Fibroblast of villous mesenchyme (primary cell): ENCODE measurements at places on chromosomes 2 and 18.

DNA sequence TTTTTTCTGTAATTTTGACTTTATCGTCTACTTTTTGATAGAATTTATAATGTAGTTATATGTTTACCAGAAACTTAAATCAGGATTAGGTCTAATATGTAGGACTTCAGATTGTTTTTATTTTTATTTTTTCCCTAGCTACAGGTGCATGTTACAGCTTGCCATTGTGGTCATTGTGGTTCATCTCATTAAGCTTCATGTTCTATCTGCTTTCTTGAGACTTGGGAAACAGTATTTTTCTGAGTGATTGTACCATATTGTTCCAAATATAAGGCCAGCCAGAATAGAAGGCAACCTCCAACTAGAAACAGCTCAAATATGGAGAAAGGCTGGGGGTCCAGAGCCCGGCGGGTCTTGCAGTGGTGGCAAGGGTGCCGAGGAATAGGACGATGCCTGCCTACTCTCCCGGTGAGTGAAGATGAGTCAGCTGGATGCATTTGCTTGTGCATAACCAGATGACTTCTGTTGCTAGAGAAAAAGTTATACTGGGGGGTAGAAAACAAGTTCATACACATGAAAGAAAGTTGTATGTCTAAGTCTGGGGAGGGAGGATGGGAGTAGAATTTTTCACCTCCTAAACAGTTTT is 188.4 kb downstream of the CCDC85A start:
- DNase-seq = no peak

DNA sequence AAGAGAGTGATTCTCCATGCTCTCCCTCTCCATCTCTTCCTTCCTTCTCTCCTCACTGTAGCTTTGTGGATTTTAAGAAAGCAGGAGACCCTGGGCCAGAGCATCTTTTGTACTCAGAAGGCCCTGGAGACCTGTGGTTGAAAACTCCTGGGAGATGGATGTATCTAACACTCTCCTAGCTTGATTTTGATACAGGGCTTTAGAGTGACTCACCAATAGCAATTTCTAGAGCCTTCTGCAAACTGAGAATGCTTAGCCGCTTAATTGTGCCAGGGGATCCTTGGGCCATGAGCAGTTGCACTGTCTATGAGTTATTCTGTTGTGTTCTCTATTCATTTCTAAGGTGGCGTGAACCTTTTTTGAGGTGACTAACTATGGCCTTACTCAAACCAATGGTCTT is 17.7 kb downstream of the HOXD1 start:
- DNase-seq = no peak

DNA sequence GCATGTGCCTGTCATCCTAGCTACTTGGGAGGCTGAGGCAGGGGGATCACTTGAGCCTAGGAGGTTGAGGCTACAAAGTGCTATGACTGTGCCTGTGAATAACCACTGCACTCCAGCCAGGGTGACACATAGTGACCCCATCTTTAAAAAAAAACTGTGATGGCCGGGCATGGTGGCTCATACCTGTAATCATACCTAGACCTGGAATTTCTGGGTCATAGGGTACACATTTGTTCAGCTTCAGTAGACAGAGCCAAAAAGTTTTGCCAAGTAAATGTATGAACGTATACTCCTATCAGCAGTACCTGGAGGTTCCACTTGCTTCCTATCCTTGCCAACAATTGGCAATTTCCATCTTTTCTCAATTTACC is 6.4 kb upstream of the IGFBP2 start:
- no peak for DNase-seq

GRCh38 chr18:75106746-75107145 is 102.2 kb downstream of the PTGR3 start:
- no peak for DNase-seq

GRCh38 chr2:23689891-23690290 is 237.0 kb downstream of the ATAD2B start:
- DNase-seq = no peak

- DNase-seq = no peak
Measured at GRCh38 chr2:128263902-128264331, 54.8 kb downstream of the HS6ST1 start.

DNA sequence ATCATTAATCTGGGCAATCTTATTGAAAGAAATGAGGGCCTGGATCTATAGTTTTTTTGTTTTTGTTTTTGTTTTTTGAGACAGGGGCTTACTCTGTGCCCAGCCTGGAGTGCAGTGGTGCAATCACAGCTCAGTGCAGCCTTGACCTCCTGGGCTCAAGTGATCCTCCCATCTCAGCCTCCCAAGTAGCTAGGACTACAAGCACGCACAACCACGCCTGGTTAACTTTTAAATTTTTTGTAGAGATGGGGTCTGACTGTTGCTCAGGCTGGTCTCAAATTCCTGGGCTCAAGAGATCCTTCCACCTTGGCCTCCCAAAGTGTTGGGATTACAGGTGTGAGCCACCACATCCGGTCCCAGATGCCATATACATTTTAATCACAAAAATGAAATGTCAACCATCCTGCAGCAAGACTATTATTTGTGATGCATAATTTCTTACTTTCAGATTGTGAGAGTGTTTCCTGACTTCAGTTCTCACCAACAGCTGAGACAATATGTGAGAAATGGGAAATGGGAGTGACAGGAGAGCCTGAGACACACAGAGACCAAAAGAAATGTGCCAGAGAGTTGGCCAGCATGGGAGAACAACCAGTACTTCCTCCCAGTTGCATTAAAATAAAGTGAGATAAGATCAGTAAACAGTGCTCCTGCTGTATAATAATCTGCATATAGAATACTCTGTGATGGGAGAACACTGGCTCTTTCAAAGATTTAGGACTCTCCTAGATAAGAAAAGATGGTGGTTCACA is 87.6 kb downstream of the METTL8 start:
- no peak for DNase-seq

GRCh38 chr2:71706121-71706520 is 252.8 kb downstream of the DYSF start:
- DNase-seq = no peak

DNA sequence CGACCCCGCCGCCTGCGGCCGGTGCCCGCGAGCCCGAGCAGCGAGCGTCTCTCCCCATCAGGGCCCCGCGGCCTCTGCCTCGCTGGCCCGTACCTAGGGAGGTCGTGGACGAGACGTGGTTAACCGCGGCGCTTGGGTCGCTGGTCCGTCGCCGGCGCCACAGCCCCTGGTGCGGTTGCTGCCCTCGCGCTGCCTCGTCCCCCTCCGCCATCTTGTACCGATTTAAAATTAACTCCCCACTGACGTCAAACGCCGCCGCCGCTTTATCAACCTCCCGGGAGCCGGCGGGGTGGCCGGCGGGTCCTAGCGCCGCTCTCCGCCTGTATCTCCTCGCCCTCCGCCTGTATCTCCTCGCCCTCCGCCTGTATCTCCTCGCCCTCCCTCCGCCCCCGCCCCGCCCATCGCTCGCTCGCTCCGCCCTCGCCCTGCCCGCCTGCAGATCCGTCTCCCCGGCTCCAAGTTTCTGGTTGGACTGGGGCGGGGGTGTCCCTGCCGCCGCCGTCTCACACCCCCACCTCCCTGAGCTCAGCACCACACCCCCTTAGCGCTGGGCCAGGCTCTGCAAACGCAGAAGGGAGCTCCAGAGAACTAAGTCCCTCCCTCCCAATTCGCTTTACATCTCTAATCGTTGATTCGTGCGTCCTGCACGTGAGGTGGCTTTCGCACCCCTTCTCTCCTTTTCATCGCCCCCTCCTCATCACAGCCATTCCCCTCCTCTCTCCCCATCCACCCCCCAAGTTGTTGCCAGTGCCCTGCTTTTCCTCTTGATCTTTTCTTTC is at the start of gene ATL2:
TSS of gene ATL2 (minus strand) at position 224 of the 779 bp plus-strand sequence. CDS start at position 211, 13 bp downstream.
- peak; percentile 98 for DNase-seq

- no peak for DNase-seq
Measured at GRCh38 chr2:95707837-95708236, 116.0 kb downstream of the TRIM43 start.

DNA sequence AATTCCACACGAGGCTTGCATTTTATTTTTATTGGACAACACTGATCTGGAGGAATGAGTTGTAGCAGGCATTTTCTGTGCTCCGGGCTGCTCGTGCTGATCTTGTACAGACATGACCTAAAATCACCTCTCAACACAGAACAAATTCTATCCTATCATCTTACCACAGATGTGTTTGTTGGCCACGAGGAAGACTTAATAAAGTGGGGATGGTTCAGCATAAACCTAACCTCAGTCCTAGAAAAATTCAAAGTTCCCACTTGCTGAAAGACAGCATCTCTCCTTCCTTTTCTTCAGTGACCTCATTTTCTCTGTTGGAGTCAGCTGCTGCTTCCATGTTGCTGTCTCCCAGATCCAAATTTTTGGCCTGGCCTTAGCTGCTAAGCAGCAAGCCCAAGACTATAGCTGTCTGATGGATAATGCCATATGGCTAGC is 45.3 kb downstream of the RBKS start:
- peak; percentile 48 for DNase-seq

- no peak for DNase-seq
Measured at GRCh38 chr18:26510337-26510736, 38.0 kb downstream of the KCTD1 start.

- no peak for DNase-seq
Measured at GRCh38 chr2:42368817-42369531, 8.0 kb upstream of the COX7A2L start.

DNA sequence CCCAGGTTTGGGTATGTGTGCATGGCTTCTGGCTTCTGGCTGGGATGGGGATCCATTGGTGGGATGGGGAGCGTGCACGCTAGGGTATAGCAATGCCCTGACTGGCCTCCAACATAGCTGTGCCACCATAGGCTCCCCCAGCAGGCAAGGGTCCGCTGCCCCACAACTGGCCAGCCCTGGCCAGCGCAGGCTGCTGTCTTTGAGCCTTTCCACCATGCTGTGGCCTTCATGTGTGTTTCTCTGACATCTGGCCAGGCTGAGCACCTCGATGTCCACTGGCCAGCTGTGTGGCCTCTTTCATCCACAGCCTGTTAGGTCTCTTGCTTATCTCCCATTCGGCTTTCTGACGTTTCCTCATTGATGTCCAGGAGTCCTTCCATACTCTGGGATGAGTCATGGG is 231.3 kb downstream of the NDUFA10 start:
- DNase-seq = no peak

- DNase-seq = no peak
Measured at GRCh38 chr2:60541056-60541651, 12.3 kb downstream of the BCL11A start.

DNA sequence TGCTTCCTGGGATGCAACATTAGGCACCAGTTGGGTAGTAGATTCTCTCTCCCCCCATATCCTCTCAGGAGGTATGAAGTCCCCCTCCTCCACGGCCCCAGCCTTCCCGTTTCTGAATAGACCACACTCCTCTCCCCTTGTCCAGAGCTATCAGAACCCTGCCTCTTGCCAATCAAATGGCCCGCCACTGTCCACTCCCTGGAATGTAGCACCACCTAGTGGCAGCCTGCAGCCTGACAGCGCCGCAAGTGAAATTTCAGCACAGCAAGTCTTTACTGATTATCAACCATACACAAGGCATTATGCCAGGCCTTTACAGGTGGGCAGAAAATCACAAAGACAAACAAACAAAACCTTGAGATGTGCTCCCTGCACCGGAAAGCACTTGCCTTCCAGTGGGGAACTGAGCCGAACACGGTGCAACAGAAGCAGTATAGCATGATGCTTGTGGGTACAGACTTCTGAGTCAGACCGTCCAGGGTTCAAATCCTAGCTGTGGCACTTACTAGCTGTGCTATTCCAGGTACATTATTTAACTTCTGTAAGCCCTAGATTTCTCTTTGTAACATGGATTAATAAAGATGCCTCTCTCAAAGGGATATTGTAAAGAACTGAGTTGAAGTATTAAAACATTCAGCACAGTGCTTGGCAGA is 174.0 kb downstream of the SMAD2 start:
- DNase-seq = peak; percentile 44

GRCh38 chr2:218060118-218060517 is 8.9 kb upstream of the RUFY4 start:
- peak; percentile 18 for DNase-seq

- no peak for DNase-seq
Measured at GRCh38 chr2:206611191-206611590, 31.1 kb upstream of the FAM237A start.

DNA sequence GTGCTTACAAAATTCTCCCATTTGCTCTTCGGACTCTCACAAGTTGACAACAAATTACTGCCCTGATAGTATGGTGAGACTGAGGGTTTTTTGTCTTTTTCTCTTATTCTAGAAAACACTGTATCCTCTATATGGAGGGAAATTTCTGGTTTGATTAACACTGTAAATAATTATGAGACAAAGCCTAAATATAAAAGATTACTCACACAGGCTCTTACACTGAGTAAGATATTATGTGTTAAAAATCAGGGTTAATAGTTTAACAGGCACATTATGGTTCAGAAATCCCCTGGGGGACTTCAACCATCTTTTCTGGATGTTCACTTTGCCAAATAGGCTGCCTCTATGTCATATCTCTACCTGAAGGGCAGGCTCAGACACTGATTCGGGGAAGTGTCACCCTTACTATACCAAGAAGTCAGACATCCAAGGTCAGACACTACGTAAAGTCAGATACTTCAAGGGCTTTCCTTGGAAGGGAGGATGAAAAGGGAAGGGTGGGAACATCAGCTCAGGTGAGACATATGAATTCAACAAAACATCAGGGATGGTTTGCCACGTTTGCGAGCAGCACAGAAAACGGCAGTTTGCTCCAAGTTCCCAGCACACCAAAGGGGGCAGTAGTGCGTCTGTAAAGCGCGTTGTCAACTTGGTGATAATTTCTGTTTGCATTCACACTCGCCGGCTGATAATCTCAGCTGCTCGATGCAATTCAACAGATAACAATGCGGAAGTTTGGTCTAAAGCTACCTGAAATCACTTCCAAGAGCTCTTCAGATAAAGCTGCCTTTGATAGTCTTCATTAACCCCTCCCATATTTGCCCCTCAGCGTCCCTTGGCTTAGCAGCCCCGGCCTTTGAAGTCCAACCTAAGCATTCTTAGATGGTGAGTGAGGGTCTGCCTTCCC is 972 bp upstream of the RASGRP3 start:
- peak; percentile 82 for DNase-seq

DNA sequence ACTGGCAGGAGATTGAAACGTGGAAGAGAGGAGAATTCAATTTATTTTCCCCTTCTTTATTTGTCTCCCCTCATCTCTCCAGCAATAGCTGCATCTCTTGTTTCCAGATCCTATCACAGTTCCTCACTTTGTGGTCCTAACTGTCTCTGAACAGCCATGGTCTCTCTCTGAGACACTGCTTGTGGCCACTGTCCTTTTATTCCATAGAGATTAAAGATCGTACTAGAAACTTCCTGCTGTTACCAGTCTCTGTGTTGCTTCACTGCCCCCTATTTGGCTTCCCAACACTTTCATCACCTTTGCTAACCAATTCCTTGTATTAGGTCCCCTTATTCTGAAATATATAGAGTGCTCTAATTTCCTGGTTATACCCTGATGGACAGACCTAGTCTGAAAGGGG is 48.9 kb upstream of the CAVIN2 start:
- no peak for DNase-seq

- peak; percentile 44 for DNase-seq
Measured at GRCh38 chr18:47969816-47970215, 39.4 kb upstream of the SMAD2 start.

DNA sequence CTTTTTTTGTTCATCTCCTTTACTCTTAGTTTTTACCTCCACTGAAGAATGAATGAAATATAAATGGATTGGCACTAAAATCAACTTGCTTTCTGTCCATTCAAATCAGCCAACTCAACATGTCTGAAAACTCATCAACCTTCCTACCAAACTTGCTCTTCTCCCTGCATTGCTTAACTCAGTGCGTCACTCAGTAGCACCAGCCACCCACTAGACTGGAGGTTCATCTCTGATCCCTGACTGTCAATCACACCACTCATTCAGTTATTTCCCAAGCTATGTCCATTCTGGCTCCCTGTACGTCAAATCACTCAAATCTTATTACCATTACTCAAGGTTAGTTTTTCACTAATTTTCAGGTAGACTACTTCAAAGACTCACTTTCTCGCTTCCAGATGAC is 75.2 kb upstream of the RBMS1 start:
- DNase-seq = no peak

GRCh38 chr2:212554233-212554632 is 15.6 kb upstream of the ERBB4 start:
- DNase-seq = no peak
